ENCODE measurements at places on chromosomes 16 and 17.
A peak's percentile ranks its signal among the peaks of the same experiment; 100 is the strongest.

DNA sequence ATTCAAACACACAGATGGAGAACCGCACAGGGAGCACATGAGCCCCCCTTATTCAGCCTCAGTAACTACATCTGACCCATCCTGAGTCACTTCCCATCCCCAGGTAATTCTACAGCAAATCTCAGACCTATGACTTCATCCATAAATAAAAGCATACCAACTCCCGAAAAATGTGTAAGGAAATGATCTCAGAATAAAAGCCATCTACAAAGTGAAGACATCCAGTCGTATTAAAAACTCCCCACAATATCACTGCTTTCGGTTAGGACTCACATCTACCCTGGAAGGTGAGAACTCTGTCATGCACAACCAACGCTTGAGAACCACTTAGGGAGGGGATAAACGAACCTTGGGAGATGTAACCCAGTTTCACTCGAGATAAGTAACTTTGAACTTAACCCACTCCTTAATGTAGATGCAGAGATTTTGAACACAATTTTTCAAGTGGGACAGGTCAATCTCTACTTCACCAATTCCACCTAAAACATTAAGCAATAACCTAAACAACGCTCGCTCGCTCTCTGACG, 1.3 kb downstream of the USP36 start:
- no peak for DNase-seq

DNA sequence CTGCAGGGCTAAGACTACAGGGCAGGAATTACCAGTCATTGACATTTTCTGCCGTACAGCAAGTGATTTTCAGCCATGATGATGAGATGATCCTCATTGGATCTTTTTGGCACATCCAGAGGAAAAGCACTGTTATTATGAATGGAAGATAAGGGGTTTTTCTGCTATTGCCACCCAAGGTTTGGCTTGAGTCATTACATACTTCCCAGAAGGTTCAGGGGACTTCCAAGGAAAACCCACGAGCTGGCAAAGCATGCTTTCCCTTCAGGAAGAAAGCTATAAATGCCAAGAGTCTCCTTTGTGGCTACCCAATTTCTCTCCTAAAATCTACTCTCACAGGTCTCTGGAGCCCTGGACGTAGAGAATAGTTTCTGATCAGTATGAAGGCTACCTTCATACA, 6.1 kb downstream of the CHST4 start:
- DNase-seq = no peak

- peak; percentile 60 for DNase-seq
These were observed at the start of gene CIAO3 for GRCh38 chr16:740764-741505. CIAO3 (minus strand) TSS chr16:740997; CDS start chr16:740985, 12 bp downstream.

- peak; percentile 62 for DNase-seq
These were observed 294.1 kb downstream of the BCAS3 start for GRCh38 chr17:60971515-60972369.

- DNase-seq = no peak
These were observed 47.7 kb downstream of the CCDC42 start for GRCh38 chr17:8696906-8697305.

- DNase-seq = no peak
These were observed 7.6 kb upstream of the CMTR2 start for GRCh38 chr16:71296584-71297340.

GRCh38 chr17:58231641-58232040, 6.7 kb upstream of the LPO start:
- no peak for DNase-seq

GRCh38 chr17:35294756-35295155, 51.9 kb downstream of the SLFN5 start:
- DNase-seq = no peak

- no peak for DNase-seq
These were observed 13.3 kb upstream of the MRC2 start for GRCh38 chr17:62614142-62614541.

GRCh38 chr16:23410176-23410575, 42.8 kb downstream of the COG7 start:
- no peak for DNase-seq

GRCh38 chr17:71458322-71458721, 662.5 kb upstream of the SOX9 start:
- no peak for DNase-seq

DNA sequence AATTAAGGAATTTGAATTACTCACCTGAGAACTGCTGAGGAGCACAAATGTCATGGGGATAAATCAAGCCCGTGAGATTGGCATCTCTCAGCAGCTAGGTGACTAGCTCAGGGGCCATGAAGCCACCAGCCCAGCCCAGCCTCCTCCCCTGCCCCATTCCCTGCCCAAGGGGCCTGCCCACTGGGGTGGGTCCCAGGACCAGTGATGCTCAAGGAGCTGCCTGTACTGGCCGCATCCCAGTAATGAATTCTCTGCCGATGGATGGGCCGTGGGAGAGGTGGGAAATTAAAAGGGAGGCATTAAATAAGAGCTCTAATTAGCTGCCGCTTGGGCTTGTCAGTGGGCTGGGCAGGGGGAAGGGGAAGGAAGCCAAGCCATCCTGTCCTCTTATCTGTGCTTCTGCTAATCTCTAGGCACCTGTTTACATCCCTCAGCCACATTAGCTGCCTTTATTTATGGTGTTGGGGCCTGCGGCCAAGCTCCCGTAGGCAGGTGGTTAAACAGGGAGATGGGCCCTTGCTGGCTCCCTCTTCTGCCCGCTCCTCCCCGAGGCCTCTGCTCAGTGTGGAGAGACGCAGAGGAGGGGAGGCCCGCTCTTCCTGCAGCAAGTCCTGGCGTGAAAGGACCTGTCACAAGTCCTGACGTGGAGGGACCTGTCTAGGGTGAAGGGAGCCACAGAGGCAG, 48.8 kb downstream of the PIPOX start:
- DNase-seq = peak; percentile 51

- DNase-seq = no peak
These were observed 39.4 kb downstream of the HS3ST3A1 start for GRCh38 chr17:13562271-13562800.

GRCh38 chr16:71412270-71413160, 29.3 kb downstream of the TLE7 start:
- DNase-seq = peak; percentile 81

DNA sequence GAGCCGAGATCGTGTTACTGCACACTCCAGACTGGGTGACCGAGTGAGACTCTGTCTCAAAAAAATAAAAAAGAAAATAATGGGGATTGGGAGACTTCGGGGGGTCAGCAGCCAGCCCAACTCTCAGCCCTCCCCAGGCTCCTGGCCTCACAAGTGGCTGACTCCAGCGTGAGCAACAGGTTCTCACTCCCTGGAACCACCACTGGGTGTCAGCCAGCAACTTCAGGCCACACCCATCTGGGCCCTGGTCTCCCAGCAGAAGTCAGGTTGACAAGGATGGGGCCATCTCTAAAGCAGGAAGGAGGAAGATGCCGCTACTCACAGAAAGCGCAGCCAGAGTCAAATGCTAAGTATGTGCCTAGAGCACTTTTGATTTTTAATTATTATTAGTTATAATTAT, 139.4 kb downstream of the C16orf78 start:
- no peak for DNase-seq

DNA sequence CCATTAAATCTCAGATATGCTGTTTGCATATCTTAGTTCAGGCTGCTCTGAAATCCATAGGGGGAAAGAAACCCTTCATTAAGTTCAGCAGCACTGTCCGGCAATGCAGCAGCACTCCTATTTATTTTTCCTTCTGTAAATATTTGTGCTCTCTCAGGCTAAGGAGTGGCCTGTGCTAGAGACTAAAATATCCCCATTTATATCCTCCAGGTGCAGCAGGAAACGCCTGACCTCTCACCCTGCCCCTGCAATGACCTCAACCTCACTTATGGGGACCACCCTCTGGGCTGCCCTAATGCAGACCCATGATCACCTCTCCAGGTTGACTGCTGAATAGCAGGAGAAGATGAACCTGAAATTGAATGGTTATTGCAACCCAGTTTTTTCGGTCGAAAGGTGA, 165.0 kb upstream of the ELAC2 start:
- DNase-seq = no peak

- no peak for DNase-seq
These were observed 98.1 kb upstream of the SEC14L1 start for GRCh38 chr17:77042476-77043231.

DNA sequence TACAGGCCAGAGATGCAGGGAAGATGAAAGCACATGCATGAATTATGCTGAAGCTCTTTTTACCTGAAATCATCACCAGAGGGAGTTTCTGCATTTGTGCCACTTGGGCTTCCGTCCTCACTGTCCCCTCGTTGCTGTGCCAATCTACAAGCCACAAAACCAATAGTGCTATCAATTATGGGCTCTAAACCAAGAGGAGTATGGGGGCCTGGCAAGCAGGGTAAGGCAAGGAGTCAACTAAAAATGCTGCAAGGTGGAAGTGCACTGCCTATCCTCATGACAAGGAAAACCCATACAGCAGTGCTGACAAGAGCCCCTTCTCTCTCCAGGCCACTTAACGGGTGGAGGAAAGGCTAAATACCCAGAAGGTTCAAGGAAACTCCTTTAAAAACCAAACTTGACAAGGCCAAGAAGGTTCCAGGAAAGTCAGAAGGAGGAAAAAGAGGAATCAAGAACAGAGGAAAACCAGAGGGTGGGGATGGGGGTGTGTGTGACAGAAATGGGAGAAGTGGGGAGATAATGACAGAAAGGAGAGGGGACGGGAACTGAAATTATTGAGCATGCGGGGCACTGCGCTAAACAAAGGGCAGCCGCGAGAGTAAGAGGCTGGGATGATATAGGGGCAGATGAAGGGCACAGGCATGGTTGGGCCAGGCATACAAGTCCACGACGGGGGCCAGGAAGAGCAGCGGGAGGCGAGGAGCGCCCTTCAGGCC, 674 bp downstream of the C17orf75 start:
- DNase-seq = peak; percentile 14

GRCh38 chr17:43216369-43216761, 4.7 kb downstream of the TMEM106A start:
- DNase-seq = no peak

GRCh38 chr16:84535408-84535807, 30.9 kb upstream of the MEAK7 start:
- DNase-seq = no peak

DNA sequence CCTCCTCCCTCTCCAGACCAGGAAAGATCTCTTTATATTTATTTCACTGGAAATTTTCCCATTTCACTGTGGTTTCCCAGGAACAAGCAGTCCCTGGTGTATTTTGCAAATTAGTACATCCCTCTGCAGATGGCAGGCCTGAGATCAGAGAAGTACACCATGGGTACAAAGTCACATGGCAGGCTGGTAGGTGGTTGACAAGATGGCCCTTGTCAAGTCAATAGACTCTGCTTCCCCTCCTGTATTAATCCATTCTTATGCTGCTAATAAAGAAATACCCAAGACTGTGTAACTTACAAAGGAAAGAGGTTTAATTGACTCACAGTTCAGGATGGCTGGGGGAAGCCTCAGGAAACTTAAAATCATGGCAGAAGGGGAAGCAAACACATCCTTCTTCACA, 51.6 kb upstream of the KSR1 start:
- DNase-seq = no peak

DNA sequence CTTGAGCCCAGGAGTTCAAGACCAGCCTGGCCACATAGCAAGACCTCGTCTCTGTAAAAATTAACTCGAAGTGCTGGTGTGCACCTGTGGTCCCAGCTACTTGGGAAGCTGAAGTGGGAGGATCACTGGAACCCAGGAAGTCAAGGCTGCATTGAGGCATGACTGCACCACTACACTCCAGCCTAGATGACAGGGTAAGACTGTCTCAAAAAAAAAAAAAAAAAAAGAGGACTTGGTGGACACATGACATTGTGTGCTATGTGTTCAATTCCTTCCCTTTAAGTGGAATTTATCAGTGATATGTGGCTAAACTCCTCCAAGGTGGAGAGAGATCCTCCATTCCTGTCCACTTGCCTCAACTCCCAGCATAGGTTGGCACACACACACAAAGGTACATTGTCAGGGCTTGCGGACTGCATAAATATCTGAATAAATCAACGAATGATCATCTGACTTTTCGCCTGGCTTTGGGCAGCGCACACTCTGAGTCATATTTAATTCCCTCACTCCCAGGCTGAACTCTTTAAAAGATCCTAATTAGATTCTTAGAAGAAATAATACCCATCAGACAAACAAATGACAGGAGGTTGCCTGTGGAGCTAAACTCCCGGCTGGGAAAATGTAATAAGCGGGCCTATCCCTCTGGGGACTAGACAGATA, 25.0 kb upstream of the SYT17 start:
- DNase-seq = no peak

GRCh38 chr16:50548909-50549560, 839 bp downstream of the NKD1 start:
- no peak for DNase-seq

GRCh38 chr17:34261568-34262337, 6.7 kb downstream of the CCL2 start:
- no peak for DNase-seq

GRCh38 chr17:70888324-70888723, 719.0 kb downstream of the KCNJ2 start:
- no peak for DNase-seq

GRCh38 chr17:77516902-77517301, 376.1 kb downstream of the SEC14L1 start:
- no peak for DNase-seq

All from NCI-H1694 (cell line).